ENCODE measurements at places on chromosomes 6 and 20. TPM values are rescaled to one million over a fixed set of nuclear protein-coding genes. Genes with fewer than 3 reads are reported as not detected.
A peak's percentile ranks its signal among the peaks of the same experiment; 100 is the strongest.

GRCh38 chr20:57500962-57501361 is 24.0 kb downstream of the CTCFL start:
- H3K4me3 ChIP-seq: no peak overlapping the region
- H3K27me3 ChIP-seq: peaks cover 20% of the 10 kb centered on the region
- no peak overlapping the region for H3K27ac ChIP-seq
- no peaks in the 10 kb centered on the region for H3K36me3 ChIP-seq
- H3K4me1 ChIP-seq: peaks cover 2% of the 10 kb centered on the region

GRCh38 chr6:30881392-30882203 is 2.7 kb upstream of the DDR1 start:
- no peaks in the 10 kb centered on the region for H3K36me3 ChIP-seq
- peak overlapping the region; percentile 98 for H3K27ac ChIP-seq
- no peak overlapping the region for H3K4me3 ChIP-seq
- H3K4me1 ChIP-seq: peaks cover 42% of the 10 kb centered on the region
- DNase-seq: no peak

DNA sequence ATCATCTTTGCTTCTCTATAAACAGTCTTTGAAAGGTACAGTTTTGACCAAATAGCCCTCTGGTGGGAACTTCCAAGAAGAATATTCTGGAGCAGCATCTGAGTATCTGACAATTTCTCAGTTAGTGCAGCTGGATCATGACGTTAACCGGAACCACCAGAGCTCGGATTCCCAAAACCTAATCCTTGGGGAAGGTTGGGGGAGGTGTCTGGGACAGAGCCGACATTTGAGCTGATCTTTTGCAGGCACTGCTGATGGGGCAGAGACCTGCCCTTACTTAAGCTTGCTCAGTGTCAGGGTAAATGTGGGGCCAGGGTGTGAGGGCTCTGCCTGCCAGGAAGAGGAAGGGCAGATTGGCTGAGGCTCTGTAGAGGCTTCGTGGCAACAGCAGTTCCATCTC is 416.6 kb downstream of the DHX35 start:
- no peak overlapping the region for H3K4me3 ChIP-seq
- no peak overlapping the region for H3K27ac ChIP-seq
- no peaks in the 10 kb centered on the region for H3K27me3 ChIP-seq
- H3K36me3 ChIP-seq: no peaks in the 10 kb centered on the region
- H3K4me1 ChIP-seq: no peaks in the 10 kb centered on the region
- no peak for DNase-seq

DNA sequence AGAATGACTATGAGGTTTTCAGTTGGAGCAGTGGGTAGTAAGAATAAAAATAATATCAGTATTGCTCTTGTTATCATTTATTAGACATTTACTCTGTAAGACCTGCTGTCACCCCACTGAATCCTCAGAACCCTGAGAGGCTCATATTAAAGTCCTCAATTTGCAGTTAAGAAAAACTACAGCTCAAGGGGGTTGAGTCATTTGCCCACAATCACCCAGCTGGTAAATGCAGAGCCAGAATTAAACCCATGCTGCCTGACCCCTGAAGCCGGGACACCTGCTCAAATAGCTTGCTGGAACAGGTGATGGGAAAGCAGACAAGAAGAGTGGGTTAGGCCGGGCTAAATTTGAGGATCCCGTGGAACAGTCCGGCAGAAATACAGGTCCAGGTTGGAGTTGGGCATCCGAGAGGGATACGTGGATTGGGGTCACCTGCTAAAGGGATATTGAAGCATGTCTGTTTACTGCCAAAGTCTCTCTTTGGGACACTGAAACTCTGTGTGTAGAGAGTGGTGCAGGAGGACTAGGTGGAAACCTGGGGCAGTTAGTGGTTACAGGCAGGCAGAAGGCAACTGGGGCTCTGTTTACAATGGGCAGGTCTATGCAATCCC is 344.1 kb downstream of the CDC5L start:
- no peak overlapping the region for H3K27ac ChIP-seq
- H3K4me3 ChIP-seq: no peak overlapping the region
- no peaks in the 10 kb centered on the region for H3K27me3 ChIP-seq
- DNase-seq: no peak
- no peaks in the 10 kb centered on the region for H3K4me1 ChIP-seq
- H3K36me3 ChIP-seq: no peaks in the 10 kb centered on the region

DNA sequence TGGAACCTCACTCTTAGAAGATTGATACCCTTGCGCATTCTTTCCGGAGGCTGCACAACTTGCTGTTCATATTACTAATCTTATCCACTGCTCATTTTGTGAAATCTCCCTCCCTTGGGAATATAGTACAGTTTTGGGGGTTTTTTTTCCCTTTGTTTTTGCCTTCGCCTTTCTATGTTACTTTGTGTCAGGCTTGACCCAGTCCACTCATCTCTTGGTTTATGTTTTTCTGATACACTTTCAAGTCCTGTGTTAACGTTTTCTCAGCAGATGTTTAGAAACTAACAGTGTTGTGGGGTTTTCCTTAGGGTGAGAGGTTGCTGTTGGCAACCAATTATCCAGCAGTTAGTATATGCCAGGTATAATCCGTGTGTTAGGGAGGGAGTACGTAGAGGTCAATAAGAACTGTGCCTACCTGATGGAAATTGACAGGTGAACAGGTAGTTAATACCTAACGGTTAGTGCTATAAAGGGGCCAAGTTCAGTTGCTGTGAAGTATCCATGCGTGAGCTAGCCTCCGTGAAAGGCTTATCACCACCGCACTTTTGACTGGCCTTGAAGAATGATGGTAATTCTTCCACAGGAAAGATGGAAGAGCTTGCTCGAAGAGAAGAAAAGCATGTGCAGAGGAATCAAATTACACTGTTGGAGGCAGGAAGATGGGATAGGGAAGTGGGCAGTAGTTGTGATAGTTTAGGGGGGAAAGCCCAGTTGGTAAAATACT is 1.4 kb downstream of the NFYA start:
- no peak for DNase-seq
- H3K4me1 ChIP-seq: peaks cover 11% of the 10 kb centered on the region
- peak overlapping the region; percentile 61 for H3K4me3 ChIP-seq
- peak overlapping the region; percentile 87 for H3K27ac ChIP-seq

DNA sequence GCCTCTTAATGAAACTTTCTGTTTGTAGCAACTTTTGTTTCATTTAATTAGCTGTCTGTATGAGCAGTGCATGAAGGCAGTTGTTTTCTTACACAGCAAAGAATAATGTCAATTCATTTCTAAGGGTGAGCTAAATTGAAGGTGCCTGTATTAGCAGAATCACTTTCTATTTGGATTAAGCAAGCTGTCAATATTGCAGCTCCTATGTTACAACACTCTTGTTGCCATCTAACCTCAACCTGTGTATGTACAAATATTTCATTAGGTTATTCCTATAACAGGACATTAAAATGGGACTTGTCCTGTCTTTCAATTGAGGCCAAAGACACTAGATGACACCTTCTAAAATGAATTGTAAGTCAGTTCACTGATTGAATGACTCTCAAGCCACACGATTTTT is 647.5 kb downstream of the UTRN start:
- H3K4me1 ChIP-seq: no peaks in the 10 kb centered on the region
- no peak overlapping the region for H3K4me3 ChIP-seq
- no peaks in the 10 kb centered on the region for H3K36me3 ChIP-seq
- DNase-seq: no peak
- no peaks in the 10 kb centered on the region for H3K27me3 ChIP-seq

- peak overlapping the region; percentile 3 for H3K4me3 ChIP-seq
- peak overlapping the region; percentile 4 for H3K27ac ChIP-seq
Measured at GRCh38 chr6:148508401-148509041, 165.9 kb downstream of the SASH1 start.

GRCh38 chr6:169083508-169083874 is 170.2 kb downstream of the THBS2 start:
- no peaks in the 10 kb centered on the region for H3K27me3 ChIP-seq
- H3K4me1 ChIP-seq: peaks cover 5% of the 10 kb centered on the region
- H3K36me3 ChIP-seq: no peaks in the 10 kb centered on the region
- no peak overlapping the region for H3K4me3 ChIP-seq
- no peak overlapping the region for H3K27ac ChIP-seq

DNA sequence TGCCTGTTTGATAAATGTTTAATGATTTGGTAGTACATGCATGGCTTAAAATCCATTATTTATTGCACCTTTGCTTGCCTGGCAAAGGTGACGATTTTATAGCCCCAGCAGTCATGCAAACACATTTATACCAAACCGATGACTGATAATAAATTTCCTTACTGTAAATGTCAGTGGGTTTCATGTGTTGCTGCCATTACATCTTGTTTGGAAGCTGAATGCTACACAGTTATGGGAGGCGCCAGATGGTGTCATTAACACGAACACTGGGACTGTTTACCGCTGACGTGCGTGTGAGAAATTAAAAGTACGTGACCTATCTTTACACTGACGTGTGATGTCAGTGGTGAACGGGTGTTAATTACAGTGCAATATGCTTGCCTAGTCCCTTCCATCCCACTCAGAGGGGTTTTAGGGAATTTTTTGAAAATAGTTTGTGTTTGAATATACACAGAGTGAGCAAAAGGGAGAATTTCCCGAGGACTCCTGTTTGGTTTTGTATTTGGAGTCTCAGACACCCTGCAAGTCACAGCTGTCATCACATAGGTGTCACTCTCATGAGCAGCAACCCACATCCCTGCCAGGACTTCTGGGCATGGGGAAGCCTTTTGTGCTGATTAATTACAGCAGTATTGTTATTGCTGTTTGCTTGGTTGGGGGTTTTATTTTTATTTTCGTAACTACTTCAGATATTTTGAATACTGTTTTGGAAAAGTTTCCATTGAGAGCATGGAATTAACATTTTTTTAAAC is 151.8 kb upstream of the INSM1 start:
- H3K4me1 ChIP-seq: no peaks in the 10 kb centered on the region
- H3K27me3 ChIP-seq: no peaks in the 10 kb centered on the region
- no peak overlapping the region for H3K27ac ChIP-seq

The ENPP4 gene
- 0.01 TPM for polyA plus RNA-seq

The SLC4A11 gene
- 3.9 TPM for polyA plus RNA-seq

The TNXB gene
- 0.06 TPM for polyA plus RNA-seq

The COMMD7 gene
- 39.9 TPM for polyA plus RNA-seq

The LINC00237 gene
- polyA plus RNA-seq: not detected
